Activated naive CD4-positive, alpha-beta T cell treated with anti-CD3 and anti-CD28 coated beads, Interleukin-2, amount 10 ng/mL, durations not matched to agents 7 days and 5 days (primary cell): ENCODE measurements at places on chromosomes 6 and 20.

DNA sequence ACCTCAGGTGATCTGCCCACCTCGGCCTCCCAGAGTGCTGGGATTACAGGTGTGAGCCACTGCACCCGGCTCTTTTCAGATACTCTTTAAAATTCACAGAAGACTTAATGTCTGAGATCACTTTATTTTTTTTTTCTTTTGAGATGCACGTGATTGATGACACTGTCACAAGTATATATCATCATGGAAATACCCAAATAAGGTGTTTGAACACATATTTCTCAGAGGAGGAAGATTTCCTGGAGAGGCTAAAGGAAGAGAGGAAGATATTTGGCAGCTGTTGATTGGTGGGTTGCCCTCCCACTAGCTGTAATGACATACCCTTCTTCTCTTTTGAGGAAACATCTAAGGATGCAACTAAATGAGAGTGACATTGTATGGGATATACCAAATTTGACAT lies 225.9 kb upstream of the CITED2 start:
- no peak for DNase-seq

GRCh38 chr6:108167449-108168089 lies 1.7 kb downstream of the NR2E1 start:
- DNase-seq = no peak

GRCh38 chr6:74597840-74598239 lies 608.0 kb downstream of the COL12A1 start:
- no peak for DNase-seq

DNA sequence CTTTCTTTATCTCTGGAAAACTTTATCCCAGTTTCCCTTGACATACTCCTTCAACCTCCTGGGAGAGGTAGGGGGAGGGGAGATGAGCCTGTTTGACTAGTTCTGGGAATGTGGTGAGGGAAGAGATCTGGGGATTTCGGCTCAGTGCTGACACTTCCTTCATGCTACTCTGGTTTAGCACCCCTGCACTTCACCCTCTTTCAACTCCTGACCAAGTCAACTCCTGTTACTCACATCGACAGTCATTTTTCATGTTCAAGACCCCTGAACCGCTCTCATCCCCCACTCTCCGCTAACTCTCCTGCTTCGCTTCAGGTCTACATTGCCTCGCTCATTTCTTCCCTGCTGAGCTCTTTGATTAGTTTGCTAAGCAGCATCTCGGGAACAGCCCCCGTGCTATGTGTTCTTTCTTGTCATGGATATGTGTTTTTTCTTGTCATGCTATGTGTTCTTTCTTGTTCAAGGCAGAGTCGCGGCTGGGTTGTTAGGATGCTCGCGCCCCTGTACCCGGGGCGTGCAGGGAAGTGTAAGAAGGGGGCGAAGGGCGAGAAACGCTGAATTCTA lies 16.6 kb upstream of the TRIM27 start:
- DNase-seq = peak; percentile 46

DNA sequence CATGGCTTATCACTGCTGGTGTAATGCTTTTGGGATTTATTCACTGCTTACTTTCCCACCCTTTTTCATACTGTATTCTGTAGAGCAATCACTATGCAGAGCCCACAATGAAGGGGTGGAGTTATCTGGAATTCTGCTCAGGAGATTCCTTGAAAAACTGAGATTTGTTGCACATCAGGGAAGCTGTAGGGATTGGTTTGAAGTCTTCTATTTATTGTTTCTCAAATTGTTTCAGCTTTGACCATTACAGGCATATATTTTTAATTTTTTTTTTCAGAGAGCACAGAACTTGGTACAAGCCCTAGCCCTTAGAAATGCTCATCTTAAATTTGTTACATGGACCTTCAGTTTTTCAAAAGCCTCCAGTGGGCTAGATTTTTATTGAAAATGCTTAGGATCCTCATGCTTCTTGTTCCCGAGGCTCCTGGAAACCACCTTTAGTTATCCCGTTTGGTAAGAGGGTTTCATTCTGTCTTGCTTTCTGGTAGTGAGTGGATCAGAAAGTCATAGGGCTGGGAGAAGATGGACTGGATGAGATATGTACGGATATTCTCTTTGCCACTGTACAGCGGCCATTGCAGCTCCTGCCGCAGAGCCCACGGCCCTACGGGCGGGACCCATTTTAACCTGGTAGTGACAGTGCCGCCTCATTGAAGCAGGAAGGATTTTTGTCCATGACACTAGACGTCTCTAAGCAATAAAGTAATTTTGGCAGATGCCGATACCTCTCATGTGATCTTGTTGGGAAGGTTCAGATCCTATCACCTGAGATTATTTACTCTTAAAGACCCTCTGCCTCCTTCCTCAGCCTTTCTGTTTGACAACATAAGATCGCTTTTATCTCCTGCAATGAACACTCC lies 45.3 kb upstream of the ZNF184 start:
- no peak for DNase-seq

- DNase-seq = no peak
Measured at GRCh38 chr20:47506335-47506734, 4.6 kb downstream of the NCOA3 start.

DNA sequence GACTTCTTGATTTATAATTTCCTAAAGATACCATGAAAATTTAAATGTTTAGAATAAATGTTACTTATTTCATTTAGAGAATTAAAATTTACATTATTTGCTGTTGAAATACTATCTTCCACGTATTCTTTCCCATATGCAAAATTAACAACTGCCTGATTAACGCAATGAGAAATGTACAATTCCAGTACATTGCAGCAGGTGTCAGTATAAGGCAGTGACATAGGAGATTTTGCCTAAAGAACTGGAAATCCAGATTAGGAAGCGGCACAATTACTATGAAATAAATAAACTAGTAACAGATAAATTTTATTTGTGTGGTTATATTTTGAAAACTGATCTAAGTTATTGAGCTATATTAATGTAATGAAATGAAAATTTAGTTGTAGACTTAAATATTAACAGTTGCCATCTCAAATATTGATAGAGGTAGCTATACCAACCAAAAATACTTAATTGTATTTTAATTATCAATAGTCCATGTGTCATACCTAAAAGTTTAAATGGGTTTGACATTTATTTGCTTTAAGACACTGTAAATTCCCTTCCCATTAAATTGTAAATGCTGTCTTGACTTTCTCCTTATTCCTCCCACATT lies 300.2 kb downstream of the UTRN start:
- no peak for DNase-seq

- peak; percentile 81 for DNase-seq
Measured at GRCh38 chr6:106519460-106520394, 109.6 kb downstream of the RTN4IP1 start.

DNA sequence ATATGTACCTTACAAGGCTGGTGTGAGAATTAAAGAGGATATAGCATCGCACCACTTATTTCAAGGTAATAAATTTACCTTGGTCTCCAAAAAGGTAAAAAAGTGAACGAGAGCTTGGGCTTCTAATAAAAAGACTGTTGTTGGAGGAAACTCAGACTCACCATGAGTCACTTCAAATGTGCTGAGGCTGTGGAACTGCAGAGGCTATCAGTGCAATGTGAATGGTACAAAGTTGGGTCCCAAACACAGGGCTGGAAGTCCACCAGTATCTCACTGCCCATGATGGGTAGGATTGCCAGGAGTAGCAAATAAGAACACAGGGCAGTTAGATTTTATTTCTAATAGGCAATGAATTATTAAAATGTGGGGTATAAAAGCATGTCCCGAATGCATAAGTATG lies 200.6 kb downstream of the MAFB start:
- DNase-seq = no peak

DNA sequence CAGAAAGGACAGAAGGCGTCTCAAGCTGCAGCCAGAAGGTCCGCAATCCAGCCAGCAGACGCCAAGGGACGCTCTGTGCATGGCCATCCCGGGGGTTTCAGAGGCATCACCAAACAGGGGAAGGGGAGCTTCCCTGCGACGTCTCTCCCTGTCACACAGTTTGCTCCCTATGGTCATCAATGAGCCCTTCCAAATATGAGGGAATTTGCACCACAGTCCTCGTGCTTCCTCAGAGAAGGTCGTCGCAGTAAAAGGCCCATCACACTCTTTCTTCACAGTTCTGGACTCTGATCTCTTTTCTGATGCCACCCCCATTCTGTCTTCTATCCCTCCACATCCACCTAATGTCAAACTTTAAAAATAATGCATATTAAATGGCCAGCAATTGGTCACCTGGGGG lies 10.2 kb upstream of the FOXC1 start:
- no peak for DNase-seq

DNA sequence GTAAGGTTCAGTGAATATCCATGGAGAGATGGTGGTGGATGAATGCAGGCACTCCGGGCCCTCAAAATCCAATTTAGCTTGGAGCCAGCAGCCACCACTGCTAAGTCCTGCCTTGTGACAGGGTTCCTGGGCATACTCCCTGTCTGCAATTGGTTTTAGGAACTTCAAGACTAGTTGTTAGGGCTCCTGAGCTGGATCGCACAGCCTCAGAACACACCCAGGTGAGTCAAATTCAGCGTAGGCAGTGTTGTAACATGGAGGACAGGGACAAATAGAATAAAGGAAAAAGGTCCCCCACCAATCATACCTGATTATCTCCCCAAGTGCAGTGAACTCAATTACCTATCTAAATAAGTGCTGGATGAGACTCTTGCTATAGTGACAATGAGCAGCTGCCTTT lies 74.6 kb downstream of the PERP start:
- DNase-seq = no peak

- DNase-seq = no peak
Measured at GRCh38 chr6:126949786-126950185, 168.7 kb upstream of the RSPO3 start.

DNA sequence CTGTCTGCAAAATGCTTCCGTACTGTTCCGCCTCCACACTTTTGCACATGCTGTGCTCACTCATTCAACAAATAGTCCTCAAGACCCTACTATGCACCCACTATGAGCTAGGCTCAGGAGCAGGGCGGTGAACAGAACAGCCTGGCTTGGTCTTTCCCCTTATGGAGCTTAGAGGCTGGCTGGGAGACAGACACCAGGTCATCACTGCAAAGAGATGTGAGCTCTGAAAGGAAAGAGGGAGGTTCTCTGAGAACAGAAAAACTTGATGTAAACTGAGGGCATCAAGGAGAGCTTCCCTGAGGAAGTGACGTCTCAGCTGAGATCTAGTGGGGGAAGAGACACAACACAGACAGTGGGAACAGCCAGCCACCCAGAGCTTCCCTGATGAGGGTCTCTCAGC lies 31.0 kb upstream of the TGM2 start:
- no peak for DNase-seq

DNA sequence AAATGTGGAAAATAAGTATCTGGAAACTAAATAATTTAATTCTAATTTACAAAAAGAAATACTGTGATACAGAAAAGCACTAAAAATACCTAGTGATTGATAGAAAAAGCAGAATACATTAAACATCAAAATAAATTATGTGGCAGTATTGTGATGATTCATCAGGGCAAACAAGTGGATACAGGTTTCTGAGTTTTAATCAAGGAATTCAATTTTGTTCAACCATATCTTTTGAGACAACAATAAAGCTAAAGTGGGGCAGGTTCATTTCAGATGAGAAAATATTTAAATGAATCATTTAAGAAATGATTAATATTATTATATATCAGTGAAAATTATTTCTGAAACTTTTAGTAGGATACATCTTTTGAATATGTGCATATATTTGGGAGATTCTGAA lies 49.8 kb downstream of the GRIK2 start:
- no peak for DNase-seq

DNA sequence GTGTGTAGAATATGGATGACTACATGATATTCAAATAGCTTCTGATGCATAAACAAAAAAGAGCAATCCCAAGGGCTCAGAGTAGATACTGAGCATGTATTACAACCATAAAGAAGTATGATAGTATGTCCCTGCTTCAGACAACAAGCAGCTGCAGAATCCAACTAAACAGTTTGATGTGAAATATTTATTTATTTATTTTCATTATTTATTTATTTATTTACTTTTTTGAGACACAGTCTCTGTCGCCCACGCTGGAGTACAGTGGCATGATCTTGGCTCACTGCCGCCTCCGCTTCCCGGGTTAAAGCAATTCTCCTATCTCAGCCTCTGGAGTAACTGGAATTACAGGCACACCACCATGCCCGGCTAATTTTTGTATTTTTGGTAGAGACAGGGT lies 384.3 kb downstream of the KHDRBS2 start:
- DNase-seq = no peak

DNA sequence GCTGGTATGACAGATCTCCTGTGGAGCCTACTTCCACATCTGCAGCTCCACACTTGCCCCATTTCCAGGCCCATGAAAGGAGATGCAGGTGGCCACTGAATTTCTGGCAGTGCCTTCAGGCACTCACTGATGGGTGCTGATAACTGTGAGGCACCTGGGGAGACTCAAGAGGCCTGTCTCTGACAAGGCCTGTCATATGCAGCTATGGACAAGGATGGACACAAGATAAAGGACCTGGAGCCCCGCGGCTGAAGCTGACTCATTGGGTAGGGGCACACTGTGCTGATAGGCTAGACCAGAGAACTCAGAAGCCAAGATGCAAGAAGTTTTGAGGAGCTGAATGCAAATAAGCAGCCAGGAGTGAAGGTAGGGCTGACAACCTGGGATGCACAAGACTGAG lies 81.0 kb upstream of the LRFN2 start:
- no peak for DNase-seq

DNA sequence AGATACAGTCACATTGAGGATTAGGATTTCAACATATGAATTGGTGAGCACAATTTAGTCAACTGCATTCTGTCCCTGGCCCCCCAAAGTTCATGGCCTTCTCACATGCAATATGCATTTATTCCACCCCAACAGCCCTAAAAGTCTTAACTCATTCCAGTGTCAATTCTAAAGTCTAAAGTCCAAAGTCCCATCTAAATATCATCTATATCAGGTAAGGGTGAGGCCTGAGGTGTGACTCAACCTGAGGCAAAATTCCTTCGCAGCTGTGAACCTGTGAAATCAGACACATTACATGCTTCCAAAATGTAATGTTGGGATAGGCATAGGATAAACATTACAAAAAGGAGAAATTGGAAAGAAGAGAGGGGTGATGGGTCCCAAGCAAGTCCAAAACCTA lies 27.8 kb downstream of the CLIC5 start:
- DNase-seq = no peak

- DNase-seq = no peak
Measured at GRCh38 chr20:539191-539590, 4.4 kb downstream of the CSNK2A1 start.

GRCh38 chr6:38261626-38262025 lies 378.1 kb downstream of the BTBD9 start:
- DNase-seq = no peak

DNA sequence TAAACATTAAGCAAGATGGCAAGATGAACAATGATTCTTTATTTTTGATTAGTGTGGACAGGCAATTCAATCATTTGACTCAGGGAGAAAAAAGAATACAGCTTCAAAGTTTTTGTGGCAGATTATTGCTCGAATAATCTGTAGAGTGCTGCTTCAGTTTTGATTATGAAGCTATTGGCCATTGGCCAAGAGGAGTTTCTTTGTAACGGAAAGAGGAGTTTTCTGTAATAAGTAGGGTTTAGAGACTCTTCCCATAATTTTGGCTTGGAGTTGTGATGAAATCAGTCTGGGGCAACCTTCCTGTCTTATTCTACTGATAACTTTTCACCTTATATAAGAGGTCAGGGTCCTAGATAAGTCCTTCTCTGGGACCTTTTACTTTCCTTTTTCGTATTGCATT lies 256.7 kb upstream of the RAB32 start:
- no peak for DNase-seq

GRCh38 chr20:10415013-10415650 lies 18.9 kb downstream of the MKKS start:
- DNase-seq = no peak

- no peak for DNase-seq
Measured at GRCh38 chr6:100774681-100775080, 106.4 kb downstream of the ASCC3 start.

- DNase-seq = no peak
Measured at GRCh38 chr20:46312075-46312944, 4.0 kb upstream of the CDH22 start.

GRCh38 chr6:37244430-37245310 lies 12.9 kb upstream of the TBC1D22B start:
- no peak for DNase-seq
